NCI-H1694 treated with DMSO at 0.1 percent for 48 hours (cell line): ENCODE measurements at places on chromosomes 7 and 10.
A peak's percentile ranks its signal among the peaks of the same experiment; 100 is the strongest.

DNA sequence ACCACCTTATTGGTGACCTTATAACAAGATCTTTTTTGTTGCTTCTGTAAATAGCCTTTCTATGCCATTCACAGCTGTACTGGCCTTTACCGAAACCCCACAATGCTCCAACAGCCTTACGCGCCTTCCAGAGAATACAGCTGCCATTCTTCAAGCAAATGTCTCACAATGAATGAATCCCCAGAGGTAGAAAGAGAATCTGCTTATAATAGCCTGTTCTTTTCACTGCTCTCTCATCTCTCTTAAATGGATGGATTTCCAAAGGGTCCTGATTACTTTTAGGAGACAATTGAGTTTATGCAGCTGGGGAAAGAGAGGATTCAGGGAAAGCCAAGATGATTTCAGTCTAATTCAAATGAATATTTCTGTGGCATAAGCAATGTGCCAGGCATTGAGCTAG lies 183.1 kb upstream of the PDE1C start:
- no peak for DNase-seq

- DNase-seq: peak; percentile 41
Observed at GRCh38 chr7:44973610-44974401, 5.0 kb downstream of the MYO1G start.

GRCh38 chr7:47297120-47297519 lies 284.8 kb downstream of the TNS3 start:
- DNase-seq: no peak

DNA sequence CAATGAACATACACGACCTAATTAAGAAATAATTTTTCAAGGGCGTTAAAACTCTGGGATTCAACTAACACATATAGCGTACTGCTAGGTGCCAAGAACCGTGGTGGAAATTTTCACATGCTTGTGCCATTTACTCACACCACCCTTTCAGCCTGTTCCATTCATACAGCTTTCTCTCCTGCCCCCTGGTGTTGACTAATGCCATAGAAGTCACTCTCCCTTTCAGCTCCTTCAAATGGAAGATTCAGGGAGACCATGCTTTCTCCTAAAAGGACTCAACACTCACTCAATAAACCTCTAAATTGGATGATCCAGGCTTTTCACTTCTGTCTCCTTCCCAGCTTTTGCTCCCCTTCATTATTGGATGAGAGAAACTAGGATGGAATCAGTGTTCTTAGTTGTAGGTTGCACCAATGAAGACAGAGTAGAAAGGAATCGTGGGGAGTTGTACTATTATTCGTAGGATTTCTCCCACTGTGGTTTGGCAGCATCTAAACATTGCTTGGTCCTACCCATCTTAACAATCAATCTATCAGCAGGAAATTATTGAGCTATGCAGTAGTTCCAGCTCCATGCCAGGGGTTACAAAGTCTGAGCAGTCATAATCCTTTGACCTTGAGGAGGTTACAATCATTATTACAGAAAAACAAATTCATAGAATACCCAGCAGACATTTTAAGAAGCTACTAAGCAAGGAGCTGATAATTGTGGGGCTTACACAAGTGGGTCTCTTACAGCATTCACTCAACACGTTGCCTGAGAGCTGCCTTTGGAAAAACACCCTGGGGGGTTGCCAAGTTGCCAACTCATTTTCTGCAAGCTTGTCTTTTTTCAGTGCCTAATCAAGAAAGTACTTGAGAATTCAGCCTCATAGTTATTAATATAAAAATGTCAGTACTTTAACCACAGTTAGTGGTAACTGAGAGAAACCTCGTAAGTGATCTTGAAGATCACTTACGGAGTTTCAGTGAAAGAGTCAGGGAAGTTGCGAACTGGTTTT lies 2.8 kb upstream of the PPP1R3C start:
- DNase-seq: peak; percentile 49

GRCh38 chr10:116154651-116155050 lies 118.4 kb downstream of the GFRA1 start:
- no peak for DNase-seq

GRCh38 chr10:83119346-83119745 lies 1020.0 kb upstream of the GHITM start:
- DNase-seq: no peak

GRCh38 chr10:17472481-17473227 lies 18.3 kb upstream of the ST8SIA6 start:
- no peak for DNase-seq

GRCh38 chr7:16695621-16696237 lies 49.7 kb downstream of the BZW2 start:
- peak; percentile 62 for DNase-seq

GRCh38 chr7:81533931-81534330 lies 235.9 kb downstream of the HGF start:
- DNase-seq: no peak

DNA sequence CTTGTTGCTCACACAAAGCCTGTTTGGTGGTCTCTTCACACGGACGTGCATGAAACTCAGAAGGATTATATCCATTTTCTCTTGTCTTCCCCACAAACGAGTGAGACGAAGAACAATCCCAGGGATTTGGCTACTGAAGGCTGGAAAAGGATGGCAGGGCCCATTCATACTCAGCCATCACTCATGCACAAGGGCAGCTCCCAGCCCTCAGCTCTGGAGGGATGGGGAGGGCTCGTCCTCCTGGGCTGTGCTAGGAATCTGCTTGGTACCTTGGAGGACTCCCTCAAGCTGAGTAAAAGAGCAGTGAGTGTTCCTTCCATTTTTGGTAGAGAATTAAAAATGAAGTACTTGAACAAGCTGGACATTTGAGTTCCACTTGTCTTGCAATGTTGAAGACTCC lies 33.2 kb upstream of the RAB18 start:
- no peak for DNase-seq

DNA sequence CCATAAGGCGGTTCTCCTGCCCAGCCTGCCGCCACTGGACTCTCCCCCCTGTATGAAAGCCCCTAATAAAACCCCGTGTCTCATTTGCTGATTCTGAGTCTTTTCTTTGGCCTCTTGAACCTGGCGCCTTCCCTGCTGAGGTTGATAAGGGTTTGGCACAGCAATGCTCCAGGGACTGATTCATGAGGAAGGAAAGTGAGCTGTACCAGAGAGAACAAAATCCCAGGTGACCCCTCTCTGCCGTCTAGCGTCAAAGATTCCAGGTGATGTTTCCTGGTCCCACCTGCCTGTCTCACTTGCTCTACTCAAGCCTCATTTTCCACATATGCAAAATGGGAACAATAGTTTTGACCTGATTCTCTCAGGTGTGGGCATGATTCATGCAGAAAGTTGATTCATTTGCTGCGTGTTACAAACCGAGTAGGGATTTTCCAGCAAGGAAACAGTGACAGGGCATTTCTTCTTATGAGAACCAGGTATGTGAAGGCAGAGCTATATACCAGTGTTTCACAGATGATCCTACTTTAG lies 730.6 kb upstream of the IGFBP3 start:
- no peak for DNase-seq

GRCh38 chr10:100907773-100908363 lies 4.9 kb upstream of the SLF2 start:
- DNase-seq: no peak

- no peak for DNase-seq
Observed at GRCh38 chr10:79239275-79239779, 107.9 kb upstream of the PPIF start.

DNA sequence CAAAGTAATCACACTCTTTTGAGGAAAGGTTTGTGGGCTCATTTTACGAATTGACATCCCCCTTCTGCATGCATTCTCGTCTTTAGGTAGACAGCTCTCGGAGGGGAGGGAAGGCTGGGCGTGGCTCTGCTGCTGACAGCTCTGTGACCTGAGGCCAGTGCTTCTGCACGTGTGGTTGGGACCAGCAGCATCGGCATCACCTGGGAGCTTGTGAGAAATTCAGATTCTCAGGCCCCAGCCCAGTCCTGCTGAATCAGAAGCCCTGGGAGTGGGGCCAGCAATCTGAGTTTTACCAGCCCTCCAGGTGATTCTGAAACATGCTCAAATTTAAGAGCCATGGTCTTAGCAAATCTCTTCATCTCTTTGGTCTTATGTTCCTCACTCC lies 89.4 kb downstream of the JCAD start:
- no peak for DNase-seq

DNA sequence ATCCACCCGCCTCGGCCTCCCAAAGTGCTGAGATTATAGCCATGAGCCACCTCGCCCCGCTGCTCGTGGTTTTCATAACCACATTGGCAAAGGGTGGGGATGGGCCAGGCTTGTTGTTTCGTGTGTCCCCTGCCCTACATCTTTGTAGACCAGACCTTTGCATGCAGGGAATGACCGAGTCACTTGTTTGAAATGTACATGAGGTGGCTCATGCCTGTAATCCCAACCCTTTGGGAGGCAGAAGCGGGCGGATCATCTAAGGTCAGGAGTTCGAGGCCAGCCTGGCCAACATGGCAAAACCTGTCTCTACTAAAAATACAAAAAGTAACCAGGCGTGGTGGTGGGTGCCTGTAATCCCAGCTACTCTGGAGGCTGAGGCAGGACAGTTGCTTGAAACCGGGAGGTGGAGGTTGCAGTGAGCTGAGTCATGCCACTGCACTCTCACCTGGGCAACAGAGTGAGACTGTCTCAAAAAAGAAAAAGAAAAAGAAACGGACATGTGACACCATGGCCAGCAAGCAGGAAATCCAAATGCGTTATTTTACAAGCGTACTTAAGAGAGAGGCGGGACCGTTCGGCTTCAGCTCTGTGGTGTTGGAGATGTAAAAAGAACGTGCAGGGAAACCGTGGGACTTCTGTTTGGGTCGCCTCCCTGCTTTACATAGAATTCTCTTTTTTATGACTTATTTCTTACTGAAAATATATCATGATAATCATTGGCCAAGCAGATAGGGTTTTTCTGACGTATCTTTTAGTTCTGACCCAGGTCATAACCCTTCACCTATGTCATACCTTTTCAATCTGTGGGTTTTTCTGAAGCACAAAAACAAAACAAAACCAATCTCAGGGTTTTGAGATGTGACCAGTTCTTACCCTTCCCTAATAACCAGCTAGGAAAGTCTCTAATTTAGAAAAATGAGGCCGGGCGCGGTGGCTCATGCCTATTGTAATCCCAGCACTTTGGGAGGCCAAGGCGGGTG lies 45.1 kb downstream of the WIPI2 start:
- DNase-seq: no peak

GRCh38 chr10:31620226-31621151 lies 301.5 kb downstream of the ZEB1 start:
- no peak for DNase-seq

- DNase-seq: no peak
Observed at GRCh38 chr7:124702385-124702784, 63.2 kb downstream of the GPR37 start.

- DNase-seq: no peak
Observed at GRCh38 chr7:28570113-28570969, 158.0 kb downstream of the CREB5 start.

DNA sequence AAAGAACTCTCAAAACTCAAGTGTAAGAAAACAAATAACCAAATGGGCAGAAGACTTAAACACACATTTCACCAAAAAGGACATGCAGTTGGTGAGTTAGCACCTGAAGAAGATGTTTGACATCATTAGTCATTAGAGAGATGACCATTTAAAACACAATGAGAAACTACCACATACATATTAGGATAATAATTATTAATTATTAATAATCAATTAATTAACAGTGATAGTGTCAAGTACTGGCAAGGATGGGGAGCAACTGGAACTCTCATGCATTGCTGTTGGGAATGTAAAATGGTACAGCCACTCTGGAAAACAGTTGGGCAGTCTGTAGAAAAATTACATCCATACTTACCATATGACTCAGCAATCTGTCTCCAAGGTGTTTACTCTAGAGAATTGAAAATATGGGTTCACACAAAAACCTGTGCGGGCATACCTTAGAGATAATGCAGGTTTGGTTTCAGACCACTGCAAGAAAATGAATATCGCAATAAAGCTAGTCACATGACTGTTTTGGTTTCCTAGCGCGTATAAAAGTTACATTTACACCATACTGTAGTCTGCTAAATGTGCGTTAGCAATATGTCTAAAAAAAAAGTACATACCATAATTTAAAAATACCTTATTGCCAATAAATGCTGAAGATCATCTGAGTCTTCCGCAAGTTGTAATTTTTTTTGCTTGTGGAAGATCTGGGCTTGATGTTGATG lies 30.3 kb downstream of the ARID5B start:
- DNase-seq: no peak

DNA sequence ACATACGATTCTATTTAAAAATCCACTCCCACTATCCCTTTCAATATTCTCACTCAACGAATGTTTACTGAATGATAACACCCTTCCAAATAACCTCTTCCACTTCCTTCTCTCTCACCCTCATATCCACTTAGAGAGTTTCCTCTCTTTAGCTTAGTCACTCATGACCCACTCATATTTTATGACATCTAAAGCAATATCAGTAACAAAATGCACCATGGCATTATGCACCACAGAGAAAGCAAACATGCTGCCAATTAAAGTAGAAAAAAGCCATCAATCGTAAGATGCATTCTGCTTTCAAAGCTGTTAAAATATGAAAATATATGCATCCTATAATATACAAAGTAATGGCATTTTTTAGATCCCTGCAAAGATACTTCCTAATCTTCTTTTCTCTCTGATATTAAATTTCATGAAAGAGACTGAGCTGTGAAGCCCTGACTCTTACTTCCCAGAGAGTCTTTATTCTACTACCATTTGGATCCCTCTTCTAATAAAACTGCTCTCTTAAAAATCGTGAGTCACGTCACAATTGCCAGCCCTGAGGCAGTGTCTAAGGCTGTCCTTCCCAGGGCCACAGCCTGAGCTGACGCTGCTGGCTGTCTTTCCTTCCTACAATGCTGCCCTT lies 283.0 kb upstream of the KLF6 start:
- DNase-seq: no peak

DNA sequence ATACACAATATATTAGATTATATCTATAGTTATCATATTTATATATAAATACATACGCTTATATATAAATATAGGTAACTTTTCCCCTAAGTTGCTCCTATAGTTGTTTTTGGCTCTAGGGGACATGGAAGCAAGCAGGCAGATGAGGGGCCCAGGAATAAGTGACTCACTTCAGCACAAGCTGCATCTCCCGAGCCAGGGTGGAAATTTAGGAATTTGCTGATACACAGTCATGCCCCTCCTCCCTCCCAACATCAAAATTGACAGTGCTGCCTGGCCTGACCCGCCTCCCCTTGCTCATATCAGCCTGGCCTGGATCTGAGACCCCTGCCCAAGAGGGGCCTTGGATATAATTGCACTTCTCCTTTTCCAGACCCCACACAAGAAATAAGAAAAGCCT lies 33.8 kb downstream of the MKI67 start:
- no peak for DNase-seq

DNA sequence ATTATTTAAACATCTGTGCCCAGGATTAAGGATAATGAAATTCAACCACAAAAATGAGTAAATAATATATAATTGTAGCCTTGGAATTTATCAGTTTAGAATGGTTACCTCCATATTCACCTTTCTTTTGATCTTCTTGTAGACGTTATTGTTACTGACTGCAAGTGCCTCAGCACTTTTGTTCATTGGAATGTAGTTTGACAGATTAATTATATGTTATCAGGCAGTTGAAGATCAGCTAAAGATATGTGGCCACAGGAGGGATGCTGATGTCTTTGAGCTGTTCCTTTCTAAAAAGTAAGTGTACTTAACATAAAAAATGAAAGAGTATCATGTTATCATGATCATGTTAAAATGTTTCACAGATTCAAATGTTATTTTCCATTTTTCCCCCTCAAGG lies 5.6 kb downstream of the LRRC72 start:
- DNase-seq: no peak
